ENCODE measurements at places on chromosomes 12 and 14.

- DNase-seq, result no peak
Measured at GRCh38 chr12:71476513-71476912, 36.9 kb downstream of the LGR5 start.

GRCh38 chr12:13539051-13539450 lies 342.5 kb downstream of the EMP1 start:
- no peak for DNase-seq

DNA sequence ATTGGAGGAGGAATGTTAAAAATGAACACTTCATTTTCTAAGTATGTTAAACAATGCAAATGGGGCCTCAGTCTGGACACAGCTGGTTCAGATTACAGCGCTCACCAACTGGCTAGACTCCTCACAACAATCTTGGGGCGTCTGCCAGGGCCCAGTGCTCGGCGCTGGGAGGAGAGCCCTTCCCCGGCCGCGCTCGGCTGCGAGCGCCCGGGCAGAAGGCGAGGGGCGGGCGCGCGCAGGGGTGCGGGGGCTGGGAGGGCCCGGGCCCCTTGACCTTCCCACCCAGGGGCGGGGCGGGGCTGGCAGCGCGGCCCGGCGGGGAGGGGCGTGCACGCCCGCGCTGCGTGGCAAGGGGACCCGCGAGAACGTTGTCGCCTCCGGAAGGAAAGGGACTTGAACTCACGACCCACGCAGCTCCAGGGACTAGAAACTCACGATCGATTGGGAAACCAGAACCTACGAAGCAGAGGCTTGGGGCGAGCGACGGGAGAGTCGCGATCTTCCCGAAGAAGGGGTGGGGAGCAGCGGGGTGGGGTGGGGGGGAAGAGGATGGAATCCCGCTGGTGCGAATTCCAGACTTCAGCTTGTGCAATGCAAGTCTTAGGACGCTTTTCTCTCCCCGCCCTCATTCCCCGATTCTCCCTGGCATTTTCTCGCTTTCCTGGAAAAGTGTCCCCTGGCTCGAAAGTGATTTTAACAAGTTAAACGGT lies at the start of gene FBLN5:
Gene FBLN5, minus strand, starts transcription at position 220 of the 710 bp plus-strand sequence. CDS start 465 bp downstream, outside the sequence.
- no peak for DNase-seq

GRCh38 chr14:71056168-71056567 lies 148.9 kb downstream of the PCNX1 start:
- DNase-seq, result no peak

- DNase-seq, result no peak
Measured at GRCh38 chr12:122867691-122868461, 28.0 kb downstream of the VPS37B start.

- no peak for DNase-seq
Measured at GRCh38 chr12:52082026-52082668, 2.6 kb downstream of the SMIM41 start.

DNA sequence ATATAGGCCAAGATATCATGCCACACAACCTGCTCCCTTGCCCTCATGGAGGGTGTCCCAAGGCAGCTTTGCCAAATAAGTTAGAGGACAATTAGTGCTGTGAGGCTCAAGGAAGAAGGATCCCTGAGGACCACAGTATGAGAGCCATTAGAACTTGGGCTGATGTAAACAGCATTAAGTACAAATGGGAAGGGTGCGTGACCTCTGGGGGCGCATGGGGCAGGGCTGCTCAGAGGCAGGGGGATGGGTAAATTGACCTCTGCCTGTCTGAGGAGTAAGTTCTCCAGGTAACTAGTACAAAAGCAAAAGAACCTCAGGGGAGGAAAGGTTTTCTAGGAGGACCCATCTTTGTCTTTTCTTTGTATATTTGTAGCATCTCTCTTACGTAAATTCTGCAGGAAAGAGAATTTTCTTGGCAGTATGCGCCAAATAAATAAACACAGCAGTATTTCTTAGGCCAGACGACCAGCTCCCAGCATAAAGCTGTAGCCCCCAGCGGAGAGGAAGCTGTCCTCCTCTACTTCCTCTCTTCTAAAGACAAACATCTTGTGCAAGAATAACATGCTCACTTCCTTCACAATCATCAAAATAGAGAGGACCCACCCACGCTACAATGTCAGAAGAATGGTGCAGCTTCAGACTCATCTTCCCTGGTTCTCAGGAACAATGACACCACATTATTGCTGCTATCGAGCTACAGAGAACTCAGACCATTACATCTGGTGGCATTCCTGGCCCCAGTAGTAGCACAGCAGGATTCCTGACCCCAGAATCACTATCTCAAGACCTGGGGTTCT lies 16.4 kb upstream of the VWF start:
- DNase-seq, result no peak

- DNase-seq, result no peak
Measured at GRCh38 chr12:50572760-50573159, 68.0 kb downstream of the DIP2B start.

DNA sequence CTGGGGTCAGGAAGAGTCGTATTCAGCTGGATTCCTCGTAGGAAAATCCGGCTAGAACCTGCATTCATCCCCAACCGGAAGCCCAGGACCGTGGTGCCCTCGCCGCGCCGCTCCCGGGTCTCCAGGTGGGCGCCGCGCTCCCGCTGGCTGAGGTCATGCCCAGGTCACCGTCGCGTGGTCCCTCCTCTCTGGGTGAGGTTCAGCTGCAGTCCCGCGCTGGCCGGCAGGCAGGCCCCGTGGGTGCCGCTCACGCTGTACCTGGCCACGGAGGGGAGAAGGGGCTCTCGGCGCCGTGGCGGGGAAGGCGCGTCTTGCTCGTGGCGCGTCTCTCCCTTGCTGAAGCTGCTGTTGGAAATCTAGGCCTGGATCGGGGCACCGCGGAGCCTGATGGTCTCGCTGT lies 44.5 kb downstream of the LRTM2 start:
- DNase-seq, result no peak

GRCh38 chr12:55705782-55706402 lies 1.8 kb downstream of the ITGA7 start:
- peak; percentile 10 for DNase-seq

DNA sequence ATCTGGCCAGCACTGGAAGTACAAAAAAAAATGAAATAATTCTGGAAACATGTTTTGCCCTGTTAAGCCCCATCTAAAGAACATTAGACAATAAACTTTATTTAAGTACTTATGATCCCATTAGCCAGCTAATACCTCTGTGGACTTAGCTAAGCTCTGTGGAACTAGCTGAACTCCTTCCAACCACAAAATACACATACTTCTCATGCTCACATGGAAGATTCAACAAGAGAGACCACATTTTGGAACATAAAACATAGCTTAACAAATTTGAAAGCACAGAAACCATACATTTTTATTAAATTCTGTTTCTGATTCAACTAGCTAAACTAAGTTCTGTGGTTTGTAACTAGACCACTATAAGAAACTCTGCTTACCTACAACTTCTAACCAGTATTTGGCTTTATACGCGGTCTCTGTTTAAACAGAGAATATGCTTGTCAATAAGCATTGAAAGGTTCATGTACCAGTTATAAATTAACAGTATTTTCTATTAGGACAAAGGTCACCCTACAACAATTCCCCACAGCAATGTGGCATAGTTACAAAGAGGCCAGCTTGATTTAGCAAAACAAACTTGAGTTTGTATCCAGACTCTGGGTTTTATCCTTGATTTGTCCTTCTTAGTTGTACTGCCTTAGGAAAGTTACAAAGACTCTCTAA lies 300.1 kb downstream of the C12orf50 start:
- DNase-seq, result no peak

DNA sequence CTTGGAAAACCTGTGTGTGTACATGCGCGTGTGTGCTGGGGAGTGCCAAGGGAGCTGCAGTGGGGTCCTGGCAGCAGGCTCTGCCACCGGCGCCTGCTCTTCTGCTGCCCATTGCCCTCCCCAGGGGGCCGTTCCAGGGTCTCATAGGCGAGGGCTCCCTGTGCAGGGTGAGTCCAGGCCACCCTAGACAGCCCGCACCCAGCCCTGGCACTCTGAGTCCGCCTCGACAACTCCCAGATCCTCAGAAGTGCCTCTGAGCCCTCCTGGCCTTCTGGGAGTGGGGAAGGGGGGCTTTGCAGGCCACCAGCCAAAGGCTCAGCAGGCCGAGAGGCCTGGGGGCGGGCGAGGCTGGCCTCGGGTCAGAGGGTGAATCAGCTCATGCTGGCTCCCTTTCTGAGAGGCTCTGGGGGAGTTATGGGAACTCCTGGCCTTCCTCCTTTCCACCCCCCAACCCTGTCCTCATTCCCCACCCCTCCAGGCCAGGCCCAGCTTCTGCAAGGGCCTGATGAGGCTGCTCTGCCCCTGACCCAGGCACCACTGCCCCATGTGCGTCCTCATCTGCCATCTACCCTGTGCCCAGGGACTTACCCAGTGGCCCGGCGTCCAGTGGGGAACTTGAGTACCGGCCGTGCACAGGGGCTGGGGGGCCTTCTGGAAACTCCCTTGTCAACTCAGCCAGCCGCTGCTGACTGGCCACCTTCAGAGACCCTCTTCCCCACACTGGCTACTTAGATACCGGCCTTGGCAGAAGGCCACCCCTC lies 2.1 kb upstream of the TEDC1 start:
- DNase-seq, result no peak

DNA sequence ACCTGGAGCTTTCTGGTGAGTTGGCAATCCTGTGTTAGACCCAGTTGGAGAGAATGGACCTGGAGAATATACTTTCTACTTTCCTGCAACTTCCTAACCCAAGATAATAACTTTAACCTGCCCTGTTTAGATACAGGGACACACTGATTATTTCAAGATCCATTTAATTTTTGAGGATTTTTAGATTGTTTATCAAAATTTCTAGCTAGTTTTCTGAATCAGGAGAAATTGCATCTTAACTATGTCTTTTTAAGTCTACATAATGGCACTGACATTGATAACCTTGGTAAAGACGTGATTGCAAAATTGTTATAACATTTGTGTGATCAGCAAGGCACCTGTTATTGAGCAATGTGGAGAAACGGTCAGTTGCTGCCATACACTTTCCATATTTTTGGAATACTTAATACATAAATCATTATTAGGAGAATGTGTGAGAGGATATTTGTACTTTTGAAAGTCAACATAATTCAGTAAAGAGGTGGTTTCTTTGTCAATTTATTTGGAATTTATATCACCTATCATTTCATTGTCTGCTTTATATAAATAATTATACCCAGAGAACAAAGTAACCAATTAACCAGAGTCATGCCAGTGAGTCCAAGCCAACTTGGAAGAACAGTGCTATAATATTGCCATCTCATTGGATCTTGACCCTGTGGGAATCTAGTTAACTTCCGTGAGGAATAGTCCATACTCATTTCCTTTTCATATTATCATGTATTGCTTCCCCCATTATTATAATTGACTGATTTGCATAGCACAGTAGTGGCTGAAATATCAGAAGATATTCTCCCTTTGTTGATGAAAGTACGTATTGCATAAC lies 28.4 kb downstream of the NFYB start:
- DNase-seq, result no peak

GRCh38 chr14:104882991-104883660 lies 18.1 kb downstream of the CEP170B start:
- DNase-seq, result no peak

DNA sequence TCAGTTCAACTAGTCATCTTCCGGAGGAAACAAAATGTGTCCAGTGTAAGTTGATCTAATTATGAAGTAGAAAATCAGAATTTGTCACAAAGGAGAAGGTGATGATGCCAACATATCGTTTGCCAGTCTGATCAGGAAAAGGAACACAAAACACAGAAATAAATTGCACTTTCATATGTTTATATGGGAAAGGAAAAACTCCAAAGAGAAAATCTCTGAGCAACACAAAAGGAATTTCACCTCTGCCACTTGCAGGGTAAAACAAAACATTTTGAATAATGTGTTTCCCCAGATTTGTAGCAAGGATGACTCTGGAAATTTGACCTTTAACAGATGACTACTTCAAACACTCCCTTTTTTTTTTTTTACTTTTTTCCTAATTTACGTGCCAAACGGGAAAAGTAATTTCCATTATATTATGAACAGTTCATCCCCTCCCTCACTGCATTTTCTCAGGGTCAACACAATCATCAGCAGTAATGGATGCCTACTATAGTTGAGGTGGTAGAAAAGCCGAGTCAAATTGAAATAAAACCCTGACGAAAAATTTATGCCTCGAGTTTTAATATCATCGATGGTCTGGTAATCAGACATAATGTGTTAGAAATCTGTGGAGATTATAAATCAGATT lies 25.6 kb downstream of the MGAT4C start:
- DNase-seq, result no peak

- DNase-seq, result no peak
Measured at GRCh38 chr12:401235-402028, at the start of gene CCDC77. Gene CCDC77 (plus strand): TSS chr12:401644. CDS start chr12:409384, 7,740 bp downstream.

- no peak for DNase-seq
Measured at GRCh38 chr14:39762576-39763401, 330.6 kb upstream of the FBXO33 start.

GRCh38 chr14:49946320-49947141 lies 53.6 kb downstream of the ARF6 start:
- DNase-seq, result peak; percentile 98

- no peak for DNase-seq
Measured at GRCh38 chr12:98208816-98209215, 306.6 kb upstream of the TMPO start.

DNA sequence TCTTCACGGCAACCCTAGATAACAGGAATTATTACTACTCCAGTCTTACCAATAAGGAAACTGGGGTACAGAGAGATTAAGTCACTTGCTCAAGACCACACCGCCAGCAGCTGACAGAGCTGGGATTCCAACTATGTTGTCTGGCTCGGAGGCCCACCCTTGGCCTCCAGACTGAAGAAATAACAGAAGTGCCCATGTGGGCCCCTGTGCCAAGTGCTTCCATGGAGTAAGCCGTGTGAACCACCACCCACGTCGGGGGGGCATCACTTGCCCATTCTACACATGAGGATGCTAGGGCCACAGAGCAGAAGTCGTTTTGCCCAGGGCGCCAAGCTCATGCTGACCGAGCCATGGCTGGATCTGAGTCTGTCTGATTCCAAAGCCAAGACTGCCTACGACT lies 926 bp upstream of the CMKLR1 start:
- no peak for DNase-seq

DNA sequence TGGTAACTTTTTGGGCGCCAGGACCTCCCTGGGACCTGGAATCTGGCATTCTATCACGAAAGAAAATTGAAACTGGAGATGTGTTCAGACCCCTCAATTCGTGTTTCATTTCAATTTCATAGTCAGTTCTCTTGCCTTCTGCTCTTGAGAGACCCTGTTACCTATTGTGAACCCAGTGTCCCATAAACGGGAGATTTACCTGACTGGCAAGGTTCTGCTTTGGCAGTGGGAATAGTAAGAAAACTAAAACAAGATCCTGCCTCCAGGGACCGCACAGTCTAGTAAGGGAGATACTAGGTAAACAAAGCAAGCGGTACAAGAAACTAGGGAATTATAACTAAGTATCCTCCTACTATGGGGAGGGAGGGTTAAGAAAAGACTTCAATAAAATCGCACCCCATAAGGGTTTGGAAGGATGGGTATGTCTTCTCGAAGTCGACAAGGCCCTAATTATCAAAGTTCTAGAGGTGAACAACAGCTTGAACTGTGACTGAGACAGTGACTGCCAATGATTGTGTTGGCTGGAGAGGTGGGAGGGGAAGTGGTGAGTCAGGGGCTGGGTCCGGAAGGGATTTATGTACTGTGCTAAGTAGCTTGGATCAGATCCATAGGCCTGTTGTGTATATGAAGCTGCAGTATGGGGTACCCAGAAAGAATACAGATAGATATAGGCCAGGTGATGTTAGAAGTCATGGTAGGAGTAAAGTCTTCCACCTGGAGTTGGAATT lies 754 bp downstream of the ACSS3 start:
- no peak for DNase-seq

GRCh38 chr14:21431126-21431525 lies 24.8 kb downstream of the CHD8 start:
- no peak for DNase-seq

GRCh38 chr12:44377443-44378187 lies 498.5 kb downstream of the NELL2 start:
- DNase-seq, result peak; percentile 84

Measured in NCI-H524 treated with DMSO at 0.1 percent for 48 hours (cell line).